ENCODE measurements at places on chromosomes 5 and 9.
A peak's percentile ranks its signal among the peaks of the same experiment; 100 is the strongest.

GRCh38 chr5:109370343-109370742 lies 39.4 kb downstream of the PJA2 start:
- no peak for DNase-seq

GRCh38 chr9:111744363-111744762 lies 50.4 kb downstream of the SHOC1 start:
- no peak for DNase-seq

- no peak for DNase-seq
These were observed 72.0 kb upstream of the IL12B start for GRCh38 chr5:159402311-159402710.

DNA sequence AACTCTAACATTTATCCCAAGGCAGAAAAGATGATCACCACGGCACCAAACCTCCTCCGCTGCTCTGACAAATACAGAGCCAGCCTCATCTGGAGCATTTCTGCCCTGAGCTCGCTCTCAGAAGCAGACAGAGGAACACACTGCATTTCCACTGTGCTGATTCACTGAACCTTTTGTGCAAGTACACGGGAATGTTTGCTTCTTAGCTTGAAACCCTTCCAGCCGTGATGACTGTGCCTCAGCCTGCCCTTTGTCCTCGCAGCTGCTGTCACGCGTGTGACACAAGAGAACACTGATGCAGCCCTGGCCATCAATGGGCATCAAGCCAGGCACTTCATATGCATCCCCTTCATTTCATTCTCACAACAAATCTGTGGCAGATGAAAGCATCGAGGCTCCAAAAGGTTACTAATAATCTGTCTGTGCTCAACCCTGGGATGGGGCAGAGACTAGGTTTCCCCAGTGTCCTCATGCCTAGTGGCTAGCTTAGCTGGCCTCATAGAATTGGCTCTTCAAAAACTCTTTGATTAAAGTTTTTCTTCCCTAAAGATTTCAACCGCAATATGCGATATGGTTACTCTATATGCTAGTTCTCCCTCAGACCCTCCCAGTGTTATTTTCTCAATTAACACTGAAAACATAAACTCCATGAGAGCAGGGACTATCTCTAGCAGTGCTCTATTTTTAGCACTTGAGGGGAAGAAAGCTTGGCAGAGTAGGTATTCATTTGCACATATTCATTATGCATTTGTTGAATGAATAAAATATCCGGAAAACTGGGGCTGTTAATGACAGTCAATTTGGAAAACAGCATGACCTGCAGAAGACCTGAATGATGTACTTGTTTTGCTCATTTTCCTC lies 7.3 kb downstream of the CDC14B start:
- no peak for DNase-seq

DNA sequence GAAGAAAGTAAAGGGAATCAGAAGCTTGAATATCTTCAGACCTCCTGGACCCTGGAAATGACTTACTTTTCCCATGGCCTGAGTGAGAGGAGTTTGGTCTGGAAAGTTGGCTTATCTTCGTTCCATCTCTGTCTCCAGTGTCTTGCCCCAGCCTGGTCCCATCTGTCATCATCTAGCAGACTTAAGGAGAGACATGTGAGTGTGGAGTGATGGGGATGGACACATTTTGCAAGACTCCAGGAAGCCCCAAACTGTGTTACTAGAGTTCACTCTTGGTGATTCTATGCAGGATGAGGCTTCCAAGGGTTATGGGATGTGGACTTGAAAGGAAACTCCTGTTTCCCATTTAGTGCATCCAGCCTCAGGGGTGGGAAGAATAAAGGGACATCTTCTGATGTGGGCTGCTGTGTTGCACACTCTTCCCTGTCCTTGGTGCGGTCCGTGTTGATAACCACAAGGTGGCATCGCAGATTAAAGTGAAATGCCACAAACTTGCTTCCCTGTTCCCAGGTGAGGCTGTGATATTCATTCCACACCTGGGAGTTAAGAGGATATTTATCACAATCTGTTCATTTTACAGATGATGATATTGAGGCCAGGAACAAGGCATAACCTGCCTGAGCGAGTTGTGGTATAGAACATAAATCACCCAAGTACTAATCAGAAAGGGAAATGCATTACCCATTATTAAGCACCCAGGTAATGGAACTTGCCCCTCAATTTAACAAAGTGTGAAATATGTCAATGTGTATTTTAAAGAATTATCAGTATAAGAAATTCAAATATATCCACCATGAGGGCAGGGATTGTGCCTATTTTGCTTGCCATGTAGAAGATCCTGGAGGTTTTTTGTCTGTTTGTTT lies 269.9 kb upstream of the PAPPA start:
- peak; percentile 2 for DNase-seq

DNA sequence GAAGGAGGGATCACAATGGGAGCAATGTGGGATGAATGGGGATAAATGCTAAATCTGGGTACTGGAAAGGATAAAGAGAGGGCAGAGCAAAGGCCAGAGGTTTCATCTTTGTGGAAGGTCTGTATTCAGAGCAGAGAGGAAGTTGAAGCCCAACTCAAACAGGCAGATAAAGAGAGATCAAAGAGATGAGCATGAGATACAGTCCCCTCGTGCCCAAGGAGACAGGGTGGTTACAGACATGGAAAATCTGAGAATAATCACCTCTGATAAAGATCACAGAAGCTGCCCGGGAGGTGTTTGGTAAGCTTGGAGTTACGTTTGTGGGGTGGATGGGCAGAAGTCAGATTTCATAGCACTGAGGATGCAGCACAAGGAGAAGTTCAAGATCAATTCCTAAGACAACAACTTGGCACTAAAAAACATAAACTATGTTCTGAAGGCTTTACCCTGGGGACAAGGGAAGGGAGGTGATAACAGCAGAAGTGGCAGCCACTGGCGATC lies 459 bp upstream of the ERAP2 start:
- DNase-seq, result no peak

GRCh38 chr5:178287791-178288105 lies 55.1 kb upstream of the PHYKPL start:
- no peak for DNase-seq

DNA sequence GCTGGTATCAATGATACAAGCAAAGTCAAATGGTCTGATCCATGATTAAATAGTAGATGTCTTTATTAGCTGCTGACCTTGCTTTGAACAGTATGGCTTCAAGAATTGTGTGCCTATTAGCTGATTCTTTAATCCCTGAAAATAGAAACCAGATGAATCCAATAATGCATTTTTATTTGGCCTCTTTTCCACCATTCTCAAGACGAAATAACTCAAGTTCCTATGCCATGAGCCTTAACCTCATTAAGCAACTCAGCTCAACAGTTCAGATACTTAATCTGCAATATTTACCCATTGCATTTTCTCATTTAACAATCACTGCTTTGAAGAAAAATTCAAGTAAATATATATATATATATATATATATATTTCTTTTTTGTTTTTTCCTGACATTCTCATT lies 588.6 kb upstream of the MEF2C start:
- DNase-seq, result no peak

GRCh38 chr5:9605041-9605838 lies 24.9 kb downstream of the TAS2R1 start:
- DNase-seq, result no peak

DNA sequence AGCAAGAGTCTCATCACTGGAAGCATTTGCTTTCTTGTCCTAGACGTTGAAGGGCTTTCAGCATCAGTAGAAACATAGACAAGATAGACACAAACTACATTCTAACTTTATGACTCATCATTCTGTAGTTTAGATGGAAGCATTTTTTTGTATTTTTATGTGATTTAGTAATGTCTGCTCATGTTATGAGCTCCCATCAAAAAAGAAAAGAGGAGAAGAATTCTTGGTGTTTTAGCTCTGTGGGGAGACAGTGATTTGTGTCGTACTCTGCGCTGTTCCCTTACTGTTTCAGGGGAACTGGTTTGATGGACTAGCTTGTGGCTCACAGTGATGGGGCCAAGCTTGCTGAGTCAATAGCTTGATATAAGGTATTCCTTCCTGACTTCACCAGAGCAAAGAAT lies 159.2 kb upstream of the WWC1 start:
- DNase-seq, result no peak

DNA sequence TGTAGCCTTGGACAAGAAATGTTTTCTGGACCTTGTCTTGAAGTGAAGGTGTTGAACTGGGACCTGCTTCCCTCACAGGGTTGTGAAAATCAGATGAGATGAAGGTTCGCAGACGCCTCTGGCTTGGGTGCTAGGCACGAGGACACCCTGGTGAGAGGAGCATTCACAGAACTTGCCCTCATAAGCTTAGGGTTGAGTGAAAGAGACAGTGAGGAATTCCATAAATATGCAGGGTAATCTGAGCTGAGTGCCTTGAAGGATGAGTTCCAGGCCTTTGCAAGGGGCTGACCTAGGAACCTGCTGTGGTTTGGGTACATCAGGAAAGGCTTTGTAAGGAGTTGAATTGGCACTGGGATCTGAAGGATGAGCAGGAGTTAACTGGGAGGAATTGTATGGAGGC lies 75.7 kb upstream of the SAP30L start:
- no peak for DNase-seq

GRCh38 chr9:121817476-121817875 lies 166.0 kb downstream of the DAB2IP start:
- no peak for DNase-seq

- no peak for DNase-seq
These were observed 207.8 kb upstream of the MAP3K1 start for GRCh38 chr5:56607551-56607950.

- no peak for DNase-seq
These were observed 28.8 kb downstream of the FRMD3 start for GRCh38 chr9:83509402-83509801.

GRCh38 chr5:150046031-150046430 lies 40.3 kb downstream of the CSF1R start:
- DNase-seq, result no peak

Data from germinal center (tissue), 1 donor.